Activated CD4-positive, alpha-beta T cell treated with anti-CD3 and anti-CD28 coated beads for 24 hours (primary cell): ENCODE measurements at places on chromosomes 6 and 20.

GRCh38 chr6:25995507-25995906 lies 32.9 kb downstream of the TRIM38 start:
- no peak for DNase-seq

DNA sequence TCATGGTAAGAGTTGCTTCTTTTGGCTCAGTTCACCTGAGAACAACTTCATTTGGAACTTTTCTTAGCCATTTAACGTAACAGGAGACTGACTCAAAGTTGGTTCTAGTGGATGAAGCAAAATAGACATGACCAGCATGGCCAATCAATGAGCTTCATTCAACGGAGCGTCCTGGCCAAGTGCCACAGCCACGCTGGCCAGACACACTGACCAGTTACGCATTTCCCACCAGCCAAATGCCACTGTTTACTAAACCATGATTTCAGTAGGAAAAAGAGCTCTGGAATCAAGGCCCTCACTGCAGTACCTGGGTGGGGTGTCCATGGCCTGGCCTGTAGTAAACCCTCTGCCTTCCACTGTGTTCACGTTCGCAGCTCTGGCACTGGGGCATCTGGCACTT lies 80.4 kb downstream of the POPDC3 start:
- DNase-seq, result no peak

DNA sequence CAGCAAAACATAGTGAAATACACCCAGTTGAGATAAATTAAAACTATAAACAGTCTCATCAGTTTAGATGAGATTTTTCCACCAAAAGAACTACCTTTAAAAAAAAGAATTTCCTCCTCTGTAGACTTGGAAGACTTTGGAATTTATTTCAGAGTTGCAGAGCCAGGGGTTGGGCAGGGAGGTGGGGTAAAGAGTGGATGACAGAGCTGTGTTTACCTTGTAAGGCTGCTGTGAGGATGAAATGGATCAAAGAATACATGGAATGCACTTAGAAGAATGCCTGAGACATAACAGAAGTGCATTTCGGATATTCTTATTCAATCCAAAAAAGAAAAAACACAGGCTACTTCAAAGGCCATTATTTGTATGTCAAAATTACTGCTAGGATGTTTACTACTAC lies 6.4 kb upstream of the LY86 start:
- no peak for DNase-seq

DNA sequence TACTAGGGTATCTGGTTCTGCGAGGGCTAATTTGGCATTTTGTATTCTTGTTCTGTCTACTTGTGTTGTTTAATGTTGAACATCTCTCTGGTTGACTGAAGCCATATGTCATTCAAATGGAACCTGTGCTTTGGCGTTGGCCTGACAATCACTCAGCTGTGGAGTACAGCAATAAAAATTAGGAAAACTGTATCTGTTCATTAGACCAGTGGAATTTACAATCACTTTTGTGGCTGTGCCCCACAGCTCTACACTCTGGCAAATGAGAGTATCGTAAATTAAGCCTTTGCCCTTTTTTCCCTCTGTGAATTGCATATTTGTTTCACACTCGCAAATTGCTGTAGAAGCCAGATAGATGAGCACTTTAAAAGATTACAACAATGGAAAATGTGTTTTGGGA lies 102.0 kb downstream of the ARID1B start:
- no peak for DNase-seq

DNA sequence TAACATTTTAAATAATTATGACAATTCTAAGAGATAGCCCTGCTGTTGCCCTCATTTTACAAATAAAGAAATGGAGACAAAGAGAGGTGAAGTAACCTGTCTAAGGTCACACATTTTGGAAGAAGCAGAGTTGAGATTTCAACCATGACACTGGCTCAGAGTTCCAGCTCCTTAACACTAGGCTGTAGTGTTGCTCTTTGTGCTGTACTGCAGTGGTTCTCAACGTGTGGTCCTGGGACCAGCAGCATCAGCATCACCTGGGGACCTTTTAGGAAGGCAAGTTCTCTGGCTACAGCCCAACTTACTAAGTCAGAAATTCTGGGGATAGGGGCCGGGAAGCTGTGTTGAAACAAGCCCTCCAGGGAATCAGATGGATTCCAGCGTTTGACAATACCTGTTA lies 62.4 kb upstream of the FERMT1 start:
- no peak for DNase-seq

GRCh38 chr6:30025186-30025585 lies 35.9 kb upstream of the POLR1H start:
- no peak for DNase-seq

GRCh38 chr6:84284428-84285049 lies 57.1 kb upstream of the CEP162 start:
- DNase-seq, result no peak

GRCh38 chr6:63549076-63549475 lies 23.2 kb upstream of the LOC128125822 start:
- no peak for DNase-seq

- DNase-seq, result no peak
These were observed 4.2 kb downstream of the KCNB1 start for GRCh38 chr20:49478266-49478665.

DNA sequence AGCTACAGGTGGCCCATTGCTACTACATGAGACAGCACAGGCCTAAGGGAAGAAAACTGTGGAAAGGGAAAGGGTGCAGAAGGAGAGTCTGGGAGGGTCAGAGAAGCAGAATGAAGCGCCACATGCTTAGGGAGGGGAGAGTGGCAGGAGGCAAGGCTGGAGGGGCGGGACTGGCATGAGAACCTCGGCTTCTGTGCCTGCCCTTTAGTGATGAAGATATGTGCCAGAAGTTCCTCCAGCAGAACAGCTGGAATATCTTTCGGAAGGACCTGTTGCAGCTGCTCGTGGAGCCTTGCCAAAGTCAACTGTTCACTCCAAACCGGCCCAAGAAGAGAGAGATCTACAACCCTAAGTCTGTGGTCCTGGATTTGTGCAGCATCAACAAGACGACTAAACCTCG lies 61.8 kb downstream of the CNBD2 start:
- no peak for DNase-seq

DNA sequence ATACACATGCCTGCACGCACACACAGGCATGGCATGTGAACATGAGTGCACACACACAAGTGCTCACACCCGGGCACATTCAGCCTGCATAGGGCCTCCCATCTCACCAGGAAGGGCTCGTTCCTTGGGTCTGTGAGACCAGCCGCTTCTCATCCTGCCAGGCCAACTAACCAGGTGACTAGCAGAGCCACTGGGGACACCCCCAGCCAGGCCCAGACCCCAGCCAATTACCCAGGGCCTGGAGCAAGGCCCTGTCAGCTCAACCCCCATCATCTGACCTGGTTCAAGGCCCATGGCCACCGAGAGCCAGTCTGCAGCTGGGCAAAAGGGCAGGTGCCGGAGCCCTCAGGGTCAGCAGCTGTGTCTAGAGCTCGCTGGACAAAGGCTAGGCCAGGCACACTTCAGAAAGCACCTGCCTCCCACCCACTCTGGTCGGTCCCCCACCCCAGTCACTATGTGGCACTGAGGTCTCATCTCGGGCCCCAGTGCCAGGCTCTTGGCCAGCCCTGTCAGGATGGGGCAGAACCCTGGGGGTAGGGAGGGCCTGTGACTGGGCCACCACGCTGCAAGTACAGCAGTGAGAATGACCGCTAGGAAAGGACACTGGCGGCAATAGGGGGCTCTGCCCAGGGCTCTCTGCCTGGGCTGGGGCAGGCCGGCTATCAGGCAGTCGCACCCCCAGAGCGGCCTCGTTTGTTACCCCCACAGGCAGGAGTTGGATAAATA lies 26.8 kb upstream of the MRGBP start:
- DNase-seq, result no peak

DNA sequence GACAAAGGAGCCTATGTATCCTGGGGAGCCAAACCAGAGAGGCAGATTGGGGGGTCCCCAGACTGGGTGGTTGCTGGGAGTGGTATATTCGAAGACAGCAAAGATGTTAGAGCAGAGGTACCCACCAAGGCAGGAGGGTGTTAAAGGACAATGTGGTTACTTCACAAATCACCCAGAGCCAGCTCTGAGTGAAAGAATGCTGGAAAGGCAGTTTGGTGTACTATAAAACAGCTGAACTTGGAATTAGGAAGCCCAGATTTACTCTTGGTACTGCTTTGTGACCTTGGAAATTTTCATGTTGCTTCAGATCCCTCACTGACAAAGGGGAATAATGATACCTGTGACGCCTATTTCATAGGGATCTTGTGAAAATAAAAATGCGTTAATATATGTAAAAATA lies 121.6 kb downstream of the CD164 start:
- DNase-seq, result no peak

DNA sequence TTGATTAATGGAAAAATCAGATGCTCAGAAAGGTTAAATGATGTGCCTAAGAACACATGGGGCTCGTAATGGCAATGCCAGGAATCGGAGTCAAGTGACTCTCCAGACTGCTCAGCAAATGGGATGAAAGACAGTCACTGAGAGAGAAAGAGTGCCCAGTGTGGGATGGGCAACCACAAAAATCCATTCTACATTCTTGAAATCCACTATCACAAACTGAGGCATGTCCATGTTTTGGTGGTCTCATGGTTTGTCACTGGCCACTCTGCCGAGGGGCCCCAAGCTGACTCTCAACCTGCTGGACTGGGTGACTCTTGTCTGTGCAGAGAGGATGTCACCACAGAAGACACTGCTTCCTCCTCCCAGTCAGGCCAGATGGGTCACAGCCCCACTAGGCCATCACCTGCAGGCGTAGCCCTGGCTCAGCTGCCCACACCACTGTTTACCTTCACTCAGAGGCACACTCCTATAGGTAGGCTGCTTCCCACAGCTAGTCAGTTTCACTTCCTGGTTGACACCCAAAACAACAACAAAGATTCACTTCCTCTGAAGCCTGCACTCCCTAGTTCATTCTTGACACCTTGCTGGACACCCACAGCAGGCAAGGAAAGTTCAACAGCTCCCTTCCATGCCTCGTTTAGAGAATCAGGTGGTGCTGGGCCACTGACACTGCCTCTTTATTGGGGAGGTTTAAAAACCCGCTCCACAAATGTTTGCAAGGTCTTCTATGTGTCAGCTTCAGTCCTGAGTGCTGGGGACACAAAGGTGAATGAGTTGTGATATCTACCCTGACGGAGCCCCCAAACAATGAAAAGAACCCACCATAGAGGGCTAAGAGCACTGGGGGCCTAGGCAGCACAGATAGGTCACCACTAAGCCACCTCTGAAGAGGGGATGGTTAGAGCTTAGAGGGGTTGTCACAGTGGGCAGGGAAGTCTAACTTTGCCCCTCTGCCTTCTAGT lies 21.7 kb downstream of the MAP1LC3A start:
- no peak for DNase-seq
